LHCN-M2 (cell line): ENCODE measurements at places on chromosomes 12 and 14. TPM values are rescaled to one million over a fixed set of nuclear protein-coding genes. Genes with fewer than 3 reads are reported as not detected.

RNF212B gene
- total RNA-seq, result not detected in 2 replicates

EML1 gene
- 27.2 and 27.8 TPM in 2 replicates for total RNA-seq

NUDT14 gene
- 11.2 and 14.7 TPM in 2 replicates for total RNA-seq

SERPINA1 gene
- total RNA-seq, result not detected in 2 replicates

PLEKHG7 gene
- not detected in 2 replicates for total RNA-seq

TAS2R9 gene
- 0.34 TPM in 1 of 2 replicates, not detected in the other for total RNA-seq

NANOG gene
- total RNA-seq, result not detected in 2 replicates

DNA sequence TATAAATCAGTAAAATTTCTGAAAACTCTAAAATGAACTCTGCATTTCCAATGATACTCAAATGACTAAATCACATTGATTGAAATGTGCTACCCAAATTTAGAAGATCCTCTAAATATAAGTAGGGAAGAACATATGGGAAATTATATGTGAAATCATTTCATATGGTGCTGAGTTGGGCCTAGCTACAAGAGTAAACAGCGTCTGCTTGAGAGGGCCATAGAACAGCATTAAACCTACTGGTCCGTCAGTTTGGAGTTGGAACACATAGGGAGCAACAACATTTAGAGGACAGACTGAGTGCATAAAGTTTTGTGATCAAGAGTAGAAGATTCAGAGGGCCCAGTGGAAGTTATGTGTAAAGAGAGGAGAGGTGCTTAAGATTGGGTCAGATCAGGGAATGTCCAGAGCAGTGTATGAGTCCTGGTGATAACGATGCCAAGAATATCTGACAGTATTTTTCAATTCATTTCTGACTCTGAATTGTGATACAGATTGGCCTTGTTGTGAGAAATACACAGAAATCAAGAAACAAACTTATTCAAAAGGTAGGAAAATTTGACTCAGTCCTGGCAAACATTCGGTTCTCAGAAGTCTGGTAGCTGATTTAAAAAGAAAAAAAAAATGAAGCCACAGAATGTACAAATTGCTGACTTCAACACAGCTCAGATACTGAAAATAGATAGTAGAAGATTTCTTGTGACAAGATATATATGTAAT, 362.2 kb downstream of the CCDC91 start:
- DNase-seq, result no peak

DNA sequence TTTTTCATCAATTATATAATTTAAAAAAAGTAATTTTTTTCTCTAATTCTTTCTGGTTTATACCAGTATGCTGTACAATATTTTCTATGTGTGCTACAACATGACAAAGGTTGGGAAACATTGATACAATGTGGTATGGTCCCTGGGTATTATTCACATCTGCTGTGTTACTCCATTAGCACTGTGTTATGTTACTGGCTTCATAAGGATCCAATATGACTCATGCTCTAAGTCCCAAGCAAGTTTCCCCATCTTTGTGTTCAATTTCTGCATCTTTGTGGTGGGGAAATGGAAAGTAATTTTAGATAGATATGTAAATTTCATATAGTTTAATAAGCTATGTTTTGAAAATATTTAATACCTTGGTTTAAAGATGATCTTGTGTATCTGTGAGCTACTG, 35.8 kb downstream of the FBXO33 start:
- peak; percentile 54 for DNase-seq

- peak; percentile 6 for DNase-seq
Observed at GRCh38 chr14:87148655-87149054, 844.3 kb downstream of the GALC start.

DNA sequence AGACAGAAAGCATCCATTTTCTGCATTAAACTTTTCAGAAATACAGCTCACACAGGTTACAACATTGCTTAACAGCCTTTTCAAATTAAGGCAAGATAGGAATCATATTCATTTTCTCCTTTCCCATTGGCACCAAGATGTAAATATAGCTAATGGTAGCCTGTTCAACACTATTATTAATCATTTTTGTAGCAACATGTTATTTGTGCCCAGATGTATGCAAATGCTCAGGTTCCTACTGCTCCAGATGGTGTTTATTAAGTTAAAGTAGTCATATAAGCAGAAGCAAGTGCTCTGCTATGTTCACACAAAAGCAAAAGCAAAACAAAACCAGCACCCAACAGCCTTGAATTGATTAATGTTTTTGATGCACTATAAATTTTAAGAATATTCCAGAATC, 1110.6 kb downstream of the SLC6A15 start:
- DNase-seq, result no peak

DNA sequence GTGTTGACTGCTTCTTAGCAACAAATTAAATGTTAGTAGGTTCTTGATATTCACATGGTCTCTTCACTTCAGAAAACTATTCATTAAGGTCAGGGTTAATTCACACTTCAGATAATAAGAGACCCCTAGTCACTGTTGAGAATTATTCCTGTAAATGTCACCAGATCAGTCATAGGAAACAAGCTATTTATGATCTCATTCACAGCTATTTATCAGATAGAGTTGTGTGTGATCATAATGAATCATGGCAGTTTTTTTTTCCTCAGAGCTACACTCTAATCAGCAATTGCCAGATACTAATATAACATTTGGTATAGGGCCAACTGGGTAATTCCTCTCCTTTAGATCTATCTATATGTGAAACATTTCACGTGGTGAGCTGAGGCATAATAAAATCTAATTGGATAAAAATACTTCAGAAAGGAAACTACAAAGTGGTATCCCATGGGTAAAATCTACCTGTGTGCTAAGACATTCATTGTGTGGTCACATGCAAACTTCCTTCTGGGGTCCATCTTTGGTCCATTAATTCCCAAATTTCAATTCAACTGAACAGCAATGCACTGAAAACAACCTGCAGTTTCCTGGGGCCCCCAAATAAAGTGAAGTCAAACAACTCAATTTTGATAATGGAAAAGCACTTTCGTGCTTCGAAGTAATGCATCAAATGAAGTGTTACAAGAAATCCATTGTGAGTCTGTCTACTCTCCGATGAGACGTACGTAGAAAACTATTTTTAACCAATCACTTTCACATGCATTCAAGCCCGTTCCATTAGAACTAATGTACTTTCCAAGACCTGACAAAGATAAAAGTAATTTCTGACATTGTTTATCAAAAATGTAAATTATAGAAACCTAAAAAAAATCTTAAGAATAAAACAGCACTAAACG, 197.0 kb downstream of the ACSS3 start:
- no peak for DNase-seq

GRCh38 chr12:107843351-107844311, 69.1 kb downstream of the ASCL4 start:
- no peak for DNase-seq

DNA sequence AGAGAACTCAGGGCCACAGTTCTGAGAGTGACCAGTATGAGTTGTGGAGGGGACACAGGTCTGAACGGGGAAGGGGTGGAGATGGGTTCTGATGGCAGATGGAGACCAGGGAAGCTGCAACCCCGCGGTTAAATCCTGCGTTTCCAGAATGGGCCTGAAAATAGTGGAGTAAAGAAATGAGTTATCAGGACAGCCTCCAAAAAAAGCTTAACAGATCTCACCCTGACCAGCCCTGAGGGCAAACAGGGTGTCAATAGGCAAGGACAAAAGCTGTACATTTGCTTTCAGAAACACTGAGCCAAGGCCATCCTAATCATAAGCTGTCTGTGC, 555 bp upstream of the RTN1 start:
- no peak for DNase-seq

GRCh38 chr14:49008363-49008762, 577.8 kb downstream of the RPS29 start:
- DNase-seq, result no peak

- DNase-seq, result peak; percentile 44
Observed at GRCh38 chr12:14716848-14717444, 20.5 kb upstream of the GUCY2C start.

- DNase-seq, result no peak
Observed at GRCh38 chr12:128603573-128604115, 220.1 kb downstream of the SLC15A4 start.

- peak; percentile 78 for DNase-seq
Observed at GRCh38 chr12:66035288-66035966, 95.1 kb downstream of the LLPH start.

DNA sequence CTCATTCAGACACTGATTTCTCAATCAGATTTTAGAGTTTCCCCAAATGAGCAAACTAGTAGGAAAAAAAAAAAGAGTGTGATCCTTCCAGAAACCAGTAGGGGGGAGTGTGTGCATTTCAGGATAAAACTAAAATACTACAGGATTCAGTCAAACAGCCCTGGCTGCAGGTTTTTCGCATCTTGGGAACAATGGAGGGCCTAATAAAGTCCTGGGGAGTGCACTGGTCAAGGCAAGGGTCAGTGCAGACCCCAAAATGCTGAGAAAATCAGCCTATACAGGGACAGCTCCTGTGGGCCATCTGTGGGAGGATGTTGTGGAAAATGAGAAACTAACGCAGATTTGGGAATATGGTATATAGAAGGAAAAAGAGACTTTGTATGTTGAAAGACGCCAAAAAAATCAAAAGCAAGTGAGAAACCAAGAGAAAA, 22.2 kb upstream of the ABCD4 start:
- DNase-seq, result peak; percentile 33

- no peak for DNase-seq
Observed at GRCh38 chr14:78107166-78107565, 63.0 kb upstream of the NRXN3 start.

DNA sequence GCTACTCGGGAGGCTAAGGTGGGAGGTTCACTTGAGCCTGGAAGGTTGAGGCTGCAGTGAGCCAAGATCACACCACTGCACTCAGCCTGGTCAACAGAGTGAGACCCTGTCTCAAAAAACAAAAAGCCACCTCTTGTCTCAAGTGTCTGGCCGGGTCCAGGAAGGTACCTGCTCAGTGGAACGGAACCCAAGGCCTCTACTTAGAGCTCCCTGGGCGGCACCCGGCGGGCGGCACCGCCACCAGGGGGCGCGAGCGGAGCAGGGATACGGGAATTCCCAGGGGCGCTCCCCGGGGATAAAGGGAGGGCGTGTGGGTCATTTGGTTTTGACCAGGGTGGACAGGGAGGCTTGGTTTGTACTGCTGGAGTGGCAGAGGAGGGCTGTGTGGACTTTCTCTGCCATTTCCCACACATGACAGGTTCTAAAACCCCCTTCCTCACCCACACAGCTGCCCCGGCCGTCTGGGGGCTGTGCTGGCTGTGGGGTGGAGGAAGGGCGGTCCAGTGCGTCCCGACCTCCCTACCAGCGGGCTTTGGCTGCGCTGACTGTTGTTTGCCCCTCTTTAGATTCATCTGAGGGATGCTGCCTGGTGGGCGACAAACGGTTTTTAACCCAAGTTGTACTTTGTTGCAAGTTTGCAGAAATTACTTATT, 91.4 kb downstream of the SETD3 start:
- DNase-seq, result peak; percentile 40

DNA sequence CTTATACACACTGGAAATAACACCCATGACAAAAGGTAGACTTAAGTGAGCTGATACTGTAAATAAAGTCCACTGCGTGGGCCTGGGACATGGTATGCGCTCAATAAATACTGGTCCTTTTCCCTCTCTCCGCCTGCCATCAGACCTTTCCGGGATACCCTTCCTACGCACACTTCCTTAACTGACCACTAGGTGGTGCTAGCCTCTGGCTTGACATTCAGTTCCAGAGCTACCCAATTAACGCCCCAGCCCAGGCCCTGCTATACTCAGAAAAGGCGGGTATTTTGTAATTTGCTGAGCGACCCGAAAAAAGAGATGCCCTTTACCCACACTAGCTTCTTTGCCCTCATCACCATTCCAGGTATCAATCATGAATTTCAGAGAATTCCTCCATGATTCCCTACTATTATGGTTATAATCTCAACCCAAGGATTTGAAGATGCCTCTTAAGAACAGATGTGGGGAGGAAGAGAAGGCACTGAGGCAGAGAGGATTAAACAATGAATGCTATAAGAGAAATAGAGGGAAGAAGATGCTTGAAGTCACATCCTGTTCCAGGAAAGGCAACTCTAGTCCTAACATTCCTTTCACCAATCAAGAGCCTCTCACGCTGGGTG, 3.9 kb upstream of the LRP1 start:
- peak; percentile 72 for DNase-seq

DNA sequence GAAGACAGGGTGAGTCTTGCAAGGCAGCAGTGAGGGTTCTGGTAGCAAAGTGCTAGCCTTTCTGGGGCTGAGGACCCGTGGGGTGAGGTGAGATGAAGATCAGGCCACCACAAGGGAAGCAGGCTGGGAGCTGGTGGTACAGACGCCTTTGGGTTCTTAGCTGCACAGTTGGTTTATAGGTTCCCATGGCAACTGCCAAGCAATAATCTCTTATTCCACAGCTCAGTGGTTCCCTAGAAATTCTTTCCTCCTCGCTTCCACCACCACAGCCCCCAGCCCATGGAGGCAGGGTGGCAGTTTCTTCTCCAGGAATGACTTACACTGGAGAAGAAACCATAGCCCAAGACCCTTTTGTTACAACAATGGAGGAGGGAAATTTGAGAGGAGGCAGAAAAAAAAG, 82.1 kb downstream of the CMKLR1 start:
- no peak for DNase-seq

GRCh38 chr14:100979780-100980179, 76.3 kb upstream of the RTL1 start:
- DNase-seq, result peak; percentile 62

GRCh38 chr14:101088395-101088667, 184.8 kb upstream of the RTL1 start:
- DNase-seq, result no peak
